ENCODE measurements at places on chromosomes 13 and 19.

DNA sequence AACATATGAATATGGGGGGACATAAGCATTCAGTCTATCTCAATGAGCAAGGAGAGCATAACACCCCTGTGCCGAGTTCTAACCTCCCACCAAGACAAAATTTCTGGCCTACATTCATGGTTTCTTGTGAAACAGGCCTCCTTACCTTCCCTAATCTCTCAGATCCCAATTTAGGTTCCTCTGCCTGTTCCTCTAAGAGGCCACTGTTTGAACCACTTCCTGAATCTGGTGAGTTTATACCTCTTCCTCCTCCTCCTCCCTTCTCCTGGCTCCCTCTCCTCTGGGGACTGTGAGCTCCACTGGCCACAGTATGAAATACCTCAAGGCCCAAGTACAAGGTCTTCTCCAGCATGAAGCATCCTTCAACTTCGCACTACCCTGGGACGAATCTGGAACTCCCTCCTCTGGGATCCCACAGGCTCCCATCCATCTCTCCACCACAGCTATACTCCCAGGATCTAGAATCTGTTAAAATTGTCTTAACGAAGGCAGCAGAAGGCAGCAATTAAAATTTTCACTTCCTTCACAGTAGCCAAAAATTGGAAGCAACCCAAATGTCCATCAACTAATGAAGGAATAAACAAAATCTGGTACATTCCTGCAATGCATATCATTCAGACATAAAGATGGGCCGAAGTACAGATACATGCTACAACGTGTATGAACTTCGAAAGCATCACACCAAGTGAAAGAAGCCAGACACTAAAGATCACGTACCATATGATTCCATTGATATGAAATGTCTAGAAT lies 7.8 kb upstream of the SIGLECL1 start:
- no peak for DNase-seq

DNA sequence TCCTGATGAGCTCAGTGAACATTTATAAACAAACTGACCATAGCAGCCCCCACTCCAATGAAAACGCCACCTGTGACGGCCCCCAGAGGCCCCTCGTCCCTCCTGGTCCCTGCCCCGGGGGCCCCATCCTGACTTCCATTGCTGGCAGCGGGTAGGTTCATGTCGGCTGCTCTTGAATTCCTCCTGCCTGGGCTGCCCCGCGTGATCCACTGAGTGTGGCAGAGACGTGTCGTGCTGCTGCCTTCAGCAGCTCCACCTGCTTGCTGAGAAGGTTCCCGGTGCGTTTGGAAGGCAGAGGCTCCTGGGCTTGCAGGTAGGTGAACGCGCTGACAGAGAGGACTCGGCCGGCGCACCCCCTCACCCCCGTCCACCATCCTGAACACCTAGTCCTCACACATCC lies 11.6 kb downstream of the C2CD4C start:
- no peak for DNase-seq

DNA sequence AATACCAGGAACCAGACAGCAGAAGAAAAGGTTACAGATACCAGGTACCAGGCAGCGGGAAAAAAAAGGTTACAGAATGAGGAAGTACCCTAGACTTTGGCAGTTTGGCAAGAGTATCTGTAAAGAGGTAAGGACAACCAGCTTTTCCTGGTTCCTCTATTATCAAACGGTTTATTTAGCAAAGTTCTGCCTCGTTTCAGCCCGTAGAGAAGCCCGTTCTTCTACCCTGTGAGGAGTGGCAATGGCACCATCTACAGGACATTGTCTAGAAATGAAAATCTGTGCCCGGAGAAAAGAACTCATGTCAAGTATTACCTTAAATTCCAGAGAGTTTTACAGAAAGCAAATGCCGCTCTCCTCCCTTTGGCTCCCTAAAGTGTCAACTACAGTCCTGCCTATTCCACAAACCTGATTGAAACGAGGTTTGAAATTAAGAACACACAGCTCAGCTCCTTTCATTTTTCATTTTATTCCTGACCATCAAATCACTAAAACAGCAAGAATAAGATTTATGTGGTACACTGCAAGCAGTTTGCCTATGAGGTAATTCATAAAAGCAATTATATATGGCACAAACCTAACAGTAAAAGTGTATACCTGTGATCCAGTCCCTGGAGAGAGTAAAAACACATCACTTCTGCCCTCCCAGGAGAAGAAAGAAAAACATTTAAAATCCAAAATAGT lies 226.3 kb downstream of the SLC7A1 start:
- no peak for DNase-seq

- DNase-seq, result no peak
Measured at GRCh38 chr13:113586661-113587479, 2.3 kb downstream of the TFDP1 start.

DNA sequence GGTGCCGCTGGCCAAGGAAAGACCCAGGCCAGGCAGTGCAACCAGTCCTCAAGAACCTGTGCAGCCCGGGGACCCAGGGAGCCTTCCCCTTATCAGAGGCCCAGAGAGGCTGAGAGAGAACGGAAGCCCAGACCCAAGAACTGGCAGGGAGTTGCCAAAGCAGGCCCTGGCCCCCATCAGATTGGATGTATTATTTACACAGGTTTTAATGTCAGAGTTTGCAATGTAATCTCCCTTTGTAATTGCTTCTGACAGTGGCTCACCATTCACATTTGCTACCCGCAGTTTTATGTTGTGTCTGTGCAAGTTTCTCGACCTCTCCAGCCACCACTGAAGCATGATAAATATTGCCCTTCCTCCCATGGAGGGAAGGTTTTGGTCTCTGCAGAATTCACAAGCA lies 660.9 kb downstream of the LIG4 start:
- no peak for DNase-seq

DNA sequence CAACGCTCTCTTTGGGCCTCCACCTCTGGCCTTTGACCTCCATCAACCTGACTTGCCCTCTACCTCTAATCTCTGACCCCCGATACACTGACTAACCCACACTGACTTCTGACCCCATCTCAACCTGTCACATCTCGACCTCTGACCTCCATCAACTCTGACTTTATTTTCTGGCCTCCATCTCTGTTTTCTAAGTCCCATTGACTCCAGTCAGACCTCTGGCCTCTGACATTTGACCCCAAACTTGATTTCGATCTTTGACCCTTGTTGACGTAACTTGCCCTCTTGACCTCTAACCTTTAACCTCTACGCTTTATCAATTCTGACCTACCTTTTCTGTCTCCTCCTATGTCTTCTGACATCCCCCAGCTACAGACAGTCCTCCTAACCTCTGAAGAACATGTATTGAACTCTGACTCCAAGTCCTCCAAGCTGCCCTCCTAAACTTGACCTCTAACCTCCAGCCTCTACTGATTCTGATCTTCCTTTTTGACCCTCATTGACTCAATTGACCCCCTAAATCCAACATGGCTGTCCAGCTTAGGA lies 780 bp downstream of the ACP4 start:
- no peak for DNase-seq

DNA sequence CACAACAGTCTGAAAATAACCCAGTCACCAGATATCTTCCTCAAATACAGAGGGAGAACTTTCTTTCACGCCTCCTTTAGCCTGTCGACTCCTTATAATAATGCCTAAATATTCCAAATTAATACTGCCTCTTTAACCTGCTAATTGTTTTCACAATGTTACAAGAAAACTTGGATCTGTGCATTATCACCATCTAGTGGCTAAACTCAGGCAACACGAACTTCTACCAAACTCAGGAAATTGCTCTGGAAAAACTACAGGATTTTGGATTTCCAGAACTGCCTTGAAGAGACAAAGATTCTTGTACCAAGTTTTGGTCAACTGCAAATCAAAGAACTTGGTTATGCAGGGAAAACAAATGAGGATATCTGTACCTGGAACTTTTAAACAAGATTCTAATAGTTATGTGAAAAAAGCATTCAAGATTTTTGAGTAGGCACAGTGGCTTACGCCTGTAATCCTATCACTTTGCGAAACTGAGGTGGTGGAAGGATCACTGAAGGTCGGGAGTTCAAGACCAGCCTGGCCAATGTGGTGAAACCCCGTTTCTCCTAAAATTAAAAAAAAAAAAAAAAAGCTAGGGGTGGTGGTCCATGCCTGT lies 10.8 kb downstream of the CLN5 start:
- DNase-seq, result no peak

DNA sequence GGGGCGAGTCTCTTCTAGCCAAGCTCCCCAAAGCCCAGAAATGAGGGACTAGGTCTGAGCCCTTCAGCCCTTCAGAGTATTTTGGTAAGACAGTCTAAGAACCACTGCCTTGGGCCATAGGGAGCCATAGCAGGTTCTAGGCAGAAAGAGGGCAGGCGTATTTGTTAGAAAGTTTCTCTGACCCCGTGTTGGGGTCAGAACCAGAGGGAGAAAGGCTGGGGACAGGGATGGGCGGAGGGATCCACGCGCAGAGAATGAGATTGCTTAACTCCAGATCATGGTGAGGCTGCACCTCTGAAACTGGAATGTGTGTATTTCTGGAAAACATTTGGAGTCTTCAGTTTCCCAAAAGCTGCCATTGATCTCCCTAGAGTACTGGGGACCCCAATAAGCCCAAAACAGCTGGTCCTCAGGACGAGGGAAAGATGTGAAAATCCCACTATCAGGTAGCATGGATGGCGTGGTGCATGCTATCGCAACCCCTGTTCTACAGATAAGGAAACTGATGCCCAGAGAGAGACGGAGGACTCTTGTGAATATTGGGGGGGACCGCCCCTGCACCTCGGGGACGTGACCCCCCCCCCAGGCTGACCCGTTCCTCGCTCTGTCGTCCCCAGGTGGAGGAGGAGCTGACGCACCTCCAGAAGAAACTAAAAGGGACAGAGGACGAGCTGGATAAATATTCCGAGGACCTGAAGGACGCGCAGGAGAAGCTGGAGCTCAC lies 703 bp upstream of the TPM4 start:
- DNase-seq, result no peak
